ENCODE measurements at places on chromosomes 12 and 14.

DNA sequence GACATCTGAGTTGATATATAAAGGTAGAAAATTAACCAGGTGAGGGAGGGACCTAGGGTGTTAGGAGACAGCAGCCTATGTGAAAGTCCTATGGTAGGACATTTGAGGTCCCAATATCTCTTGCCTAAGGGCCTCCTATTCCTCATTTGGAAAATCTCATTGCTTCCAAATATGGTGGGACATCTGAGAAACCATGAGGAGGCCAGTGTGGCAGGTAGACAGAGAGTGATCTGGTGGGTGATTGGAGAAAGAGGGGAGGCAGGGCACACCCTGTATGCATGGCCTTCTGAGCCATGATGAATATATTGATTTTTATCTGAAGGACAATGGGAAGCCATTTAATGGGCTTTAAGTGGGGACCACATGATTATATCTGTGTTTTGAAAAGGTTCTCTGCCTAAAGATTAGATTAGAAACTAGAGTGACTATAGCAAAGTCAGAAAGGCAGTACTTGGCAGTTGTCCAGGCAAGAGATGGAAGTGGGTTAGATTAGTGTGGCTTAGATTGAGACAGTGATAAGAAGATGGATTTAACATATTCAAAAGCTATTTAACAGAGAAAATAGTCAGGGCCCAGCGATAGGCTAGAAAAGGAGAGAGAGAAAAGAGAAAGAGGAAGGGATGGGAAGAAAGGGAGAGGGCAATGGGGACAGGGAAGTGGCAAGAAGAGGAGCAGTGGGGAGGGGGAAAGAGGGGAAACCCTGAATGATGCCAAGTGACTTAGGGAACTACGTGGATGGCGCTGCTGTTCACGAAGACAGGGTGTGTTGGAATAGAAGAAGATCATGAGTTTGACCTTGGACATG, 237.2 kb upstream of the SRRM4 start:
- DNase-seq = no peak

- DNase-seq = no peak
Observed at GRCh38 chr12:89968151-89968700, 259.6 kb upstream of the ATP2B1 start.

DNA sequence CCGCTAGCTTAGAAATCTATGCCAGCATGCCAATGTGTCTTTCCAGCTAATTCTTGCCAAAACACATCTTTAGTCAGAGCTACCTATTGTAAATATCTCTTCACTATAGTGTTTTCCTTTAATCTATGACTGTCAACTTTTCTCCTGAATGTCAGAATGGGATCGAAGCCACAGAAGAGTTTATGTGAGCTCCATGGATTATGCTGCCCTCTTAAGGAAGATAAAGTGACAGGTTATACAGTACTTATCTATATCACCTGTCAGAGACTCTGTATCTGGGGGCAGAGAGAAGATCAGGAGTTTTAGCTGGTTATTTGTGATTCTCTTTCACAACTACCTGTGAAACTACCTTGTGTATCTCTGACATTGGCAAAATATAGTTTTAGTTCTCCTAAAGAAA, 204.3 kb upstream of the SEL1L start:
- no peak for DNase-seq

GRCh38 chr14:23469906-23470403, 452 bp downstream of the NGDN start:
- DNase-seq = no peak

GRCh38 chr14:90058876-90059458, 2.8 kb upstream of the KCNK13 start:
- no peak for DNase-seq

GRCh38 chr14:105554022-105554421, 27.6 kb downstream of the TMEM121 start:
- no peak for DNase-seq

DNA sequence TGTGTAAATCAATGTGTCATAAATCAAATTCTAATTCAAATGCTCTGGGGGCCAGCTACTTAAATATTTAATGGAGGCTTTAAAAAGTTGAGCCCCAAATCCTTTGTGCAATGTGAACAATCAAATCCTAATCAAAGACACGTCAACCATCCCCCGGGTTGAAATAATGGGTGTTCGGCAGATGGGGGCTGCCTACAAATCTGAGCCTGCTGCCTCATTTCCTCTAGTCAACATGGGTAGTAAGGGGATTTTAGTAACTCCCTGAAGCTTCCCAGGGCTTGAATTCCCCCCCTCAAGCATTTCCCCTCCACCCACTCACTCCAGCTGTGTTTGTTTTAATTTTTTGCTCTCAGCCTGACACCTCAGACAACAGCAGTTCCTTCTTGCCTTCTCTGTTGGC, 37.8 kb downstream of the SRRM4 start:
- DNase-seq = no peak

DNA sequence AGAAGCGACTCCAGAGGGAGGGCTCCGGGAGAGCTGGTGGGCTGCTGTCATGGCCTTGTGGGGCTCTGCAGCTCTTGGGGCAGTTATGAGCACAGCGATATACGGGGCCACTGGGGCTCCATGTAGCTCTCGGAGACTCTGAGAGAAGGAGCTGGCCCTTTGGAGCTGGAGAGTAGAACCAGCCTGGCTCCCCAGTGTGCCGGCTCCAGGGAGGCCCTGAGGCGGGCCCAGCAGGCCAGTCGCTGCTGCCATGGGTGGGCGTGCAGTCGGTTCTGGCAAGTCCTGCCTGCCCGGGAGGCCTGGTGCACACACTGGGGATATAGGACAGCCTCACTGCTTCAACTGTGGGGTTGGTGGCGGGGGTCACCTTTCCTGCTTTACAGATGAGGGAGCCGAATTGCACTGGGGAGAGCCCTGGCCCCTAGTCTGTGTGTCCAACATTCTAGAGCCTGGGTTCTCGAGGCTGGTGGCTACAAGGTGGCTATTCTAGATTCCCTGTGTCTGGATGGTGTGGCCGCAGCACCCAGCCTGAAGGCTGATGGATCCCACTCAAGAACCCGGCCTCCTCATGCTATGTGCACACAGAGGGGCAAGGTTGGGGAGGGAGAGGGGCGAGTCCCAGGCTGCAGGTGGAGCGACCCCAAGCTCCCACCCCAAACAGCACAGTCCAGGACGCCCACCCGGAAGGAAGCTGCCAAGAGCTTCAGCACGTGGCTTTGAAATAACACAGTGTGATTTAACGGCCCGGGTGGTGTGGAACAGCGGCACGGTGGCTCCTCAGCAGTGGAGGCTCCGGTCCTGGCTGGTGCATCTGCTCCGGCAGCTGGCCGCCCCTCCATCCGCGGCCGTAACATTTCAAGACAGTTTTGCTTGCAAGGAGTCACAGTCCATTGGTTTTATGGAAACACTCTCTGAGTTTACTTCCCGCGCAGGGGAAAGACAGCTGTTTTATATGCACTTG, 188.3 kb upstream of the C14orf180 start:
- DNase-seq = no peak

GRCh38 chr12:12357719-12358461, 1.0 kb downstream of the BORCS5 start:
- no peak for DNase-seq

- DNase-seq = no peak
Observed at GRCh38 chr14:97306760-97307246, 509.6 kb downstream of the VRK1 start.

DNA sequence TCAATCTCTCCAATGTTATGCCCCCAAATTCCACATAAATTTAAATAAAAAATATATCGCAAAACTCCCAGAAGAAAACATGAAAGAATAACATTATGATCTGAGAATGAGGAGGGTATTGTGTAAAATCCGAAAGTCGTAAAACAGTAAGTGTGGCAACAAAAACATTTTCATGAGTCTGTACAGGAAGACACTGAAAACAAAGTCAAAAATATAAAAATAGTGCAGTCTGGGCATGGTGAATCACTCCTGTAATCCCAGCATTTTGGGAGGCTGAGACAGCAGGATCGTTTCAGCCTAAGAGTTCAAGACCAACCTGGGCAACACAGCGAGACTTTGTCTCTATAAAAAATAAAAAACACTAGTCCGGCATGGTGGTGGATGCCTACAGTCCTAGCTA, 57.1 kb downstream of the SPTLC2 start:
- no peak for DNase-seq

GRCh38 chr12:21054334-21054733, 76.7 kb upstream of the SLCO1B1 start:
- DNase-seq = no peak

DNA sequence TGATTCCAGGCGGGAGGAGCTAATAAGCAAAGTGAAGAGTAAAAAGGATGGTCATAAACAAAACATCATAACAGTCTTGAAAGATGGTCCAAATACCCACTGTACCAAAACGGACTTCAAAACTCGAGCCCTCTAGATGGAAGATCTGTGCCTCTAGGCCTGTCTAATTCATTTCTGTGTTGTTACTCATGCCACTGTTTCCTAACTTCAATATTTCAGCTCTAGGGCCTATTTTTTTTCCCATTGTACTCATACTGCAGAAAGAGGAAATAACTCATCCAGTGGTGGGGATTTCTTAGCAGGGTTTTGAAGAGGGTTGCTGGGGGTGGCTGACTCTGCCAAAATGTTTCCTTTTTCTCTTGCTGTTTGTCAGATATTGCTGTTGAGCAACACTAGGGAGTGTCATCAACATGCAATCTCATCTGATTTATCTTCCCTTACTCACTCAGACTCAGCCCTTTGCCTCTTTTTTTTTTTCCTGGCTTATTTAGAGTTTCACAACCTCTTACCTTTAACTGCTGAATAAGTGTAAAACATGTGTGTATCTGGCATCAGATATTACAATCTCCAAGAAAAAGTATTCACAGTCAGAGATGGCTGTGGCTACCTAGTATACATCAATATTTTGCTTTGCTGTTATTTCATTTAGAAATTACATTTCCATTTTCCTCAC, 189.6 kb downstream of the DUSP6 start:
- no peak for DNase-seq

DNA sequence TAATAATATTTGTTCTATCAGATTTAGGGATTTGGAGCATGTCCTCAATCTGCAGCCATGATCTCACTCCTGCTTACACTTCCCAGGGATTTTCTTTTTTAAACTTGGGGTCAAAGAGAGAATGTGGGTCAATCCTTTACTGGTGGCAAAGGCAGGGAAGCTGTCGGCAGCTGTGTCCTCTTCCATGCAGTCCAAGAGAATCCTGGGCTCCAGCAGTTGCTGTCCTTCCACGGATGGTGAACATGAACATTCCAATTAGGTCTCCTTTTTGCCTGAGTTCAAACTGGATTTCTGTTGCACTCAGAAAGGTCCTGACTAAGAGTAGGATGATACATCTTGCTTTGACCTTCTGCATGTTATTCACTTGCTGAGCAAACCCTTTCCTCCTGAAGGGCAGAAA, 73.9 kb downstream of the ARL6IP4 start:
- no peak for DNase-seq

DNA sequence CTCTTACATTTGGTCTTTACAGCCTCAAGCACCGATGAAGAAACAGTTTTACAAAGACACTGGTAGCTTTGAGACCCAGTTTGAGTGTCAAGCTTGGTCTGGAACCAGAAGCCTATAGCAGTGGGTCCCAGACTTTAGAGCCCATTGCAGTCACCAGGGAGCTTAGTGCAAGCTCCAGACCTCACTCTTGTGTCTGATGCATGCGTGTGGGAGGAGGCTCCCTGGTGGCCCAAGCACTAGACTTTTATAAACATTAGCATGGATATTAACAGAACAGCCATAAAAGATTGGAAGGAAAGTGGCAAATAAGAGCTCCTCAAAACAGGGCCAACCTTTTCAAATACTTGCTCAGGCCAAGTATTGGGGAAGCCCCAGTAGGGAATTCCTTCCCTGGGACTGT, 45.5 kb downstream of the SLC8B1 start:
- DNase-seq = no peak

GRCh38 chr14:66610154-66610563, 102.2 kb downstream of the GPHN start:
- DNase-seq = no peak

DNA sequence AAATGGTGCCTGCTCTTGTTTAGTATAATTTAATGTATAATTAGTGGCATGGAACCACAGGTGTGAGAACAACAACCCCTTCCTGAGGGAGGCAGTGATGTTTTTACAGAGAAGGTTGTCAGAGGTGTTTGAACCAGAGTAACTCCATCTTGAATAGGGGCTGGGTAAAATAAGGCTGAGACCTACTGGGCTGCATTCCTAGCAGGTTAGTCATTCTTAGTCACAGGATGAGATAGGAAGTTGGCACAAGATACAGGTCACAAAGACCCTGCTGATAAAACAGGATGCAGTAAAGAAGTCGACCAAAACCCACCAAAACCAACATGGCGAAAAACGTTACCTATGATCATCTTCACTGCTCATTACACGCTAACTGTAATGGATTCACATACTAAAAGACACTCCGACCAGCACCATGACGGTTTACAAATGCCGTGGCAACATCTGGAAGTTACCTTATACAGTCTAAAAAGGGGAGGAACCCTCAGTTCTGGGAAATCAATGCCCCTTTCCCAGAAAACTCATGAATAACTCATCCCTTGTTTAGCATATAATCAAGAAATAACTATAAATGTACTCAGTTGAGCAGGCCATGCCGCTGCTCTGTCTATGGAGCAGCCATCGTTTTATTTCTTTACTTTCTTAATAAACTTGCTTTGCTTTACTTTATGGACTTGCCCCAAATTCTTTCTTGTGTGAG, 47.8 kb upstream of the LTA4H start:
- no peak for DNase-seq

DNA sequence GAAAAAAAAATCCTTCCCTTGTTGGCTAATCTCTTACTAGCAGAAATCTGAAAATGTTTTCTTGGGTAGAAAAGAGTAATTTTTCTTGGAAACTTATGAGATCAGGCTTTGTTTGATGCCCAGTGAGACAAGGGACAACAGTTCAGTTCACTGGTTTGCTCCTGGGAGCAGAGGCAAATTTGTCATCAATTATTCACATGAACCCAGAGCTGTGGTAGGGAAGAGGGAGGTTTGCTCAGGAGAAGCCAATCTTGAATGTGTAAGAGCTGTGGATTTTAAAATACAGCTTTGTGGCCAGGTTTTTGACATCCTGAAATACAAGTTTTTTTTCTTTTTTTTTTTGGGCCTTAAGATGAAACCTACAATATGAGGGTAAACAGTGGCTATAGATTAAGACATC, 426.6 kb downstream of the ATP23 start:
- no peak for DNase-seq

- no peak for DNase-seq
Observed at GRCh38 chr14:104282332-104283196, 144.2 kb downstream of the KIF26A start.

DNA sequence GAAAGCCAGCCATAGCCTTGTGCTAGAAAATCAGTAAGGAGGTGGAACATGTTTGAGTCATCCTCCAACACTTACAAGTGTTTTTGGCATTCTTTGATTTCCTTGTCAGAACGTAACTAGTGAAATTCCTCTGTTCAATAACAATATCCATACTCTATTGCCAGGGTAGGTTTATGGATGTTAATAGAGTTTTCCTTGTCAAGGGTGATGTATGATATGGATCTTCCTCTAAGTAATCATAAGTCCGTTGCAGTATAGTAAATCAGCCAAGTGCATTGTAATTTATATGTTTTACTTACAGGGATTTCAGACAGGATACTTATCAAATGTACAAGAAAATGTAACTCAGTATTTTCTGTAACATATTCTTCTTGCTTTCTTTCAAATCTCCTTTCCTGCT, 19.4 kb downstream of the NAV3 start:
- DNase-seq = no peak

Measured in activated CD8-positive, alpha-beta memory T cell treated with anti-CD3 and anti-CD28 coated beads for 1 hour (primary cell).